ENCODE measurements at places on chromosomes 13 and 19.

- no peak for DNase-seq
Observed at GRCh38 chr13:99340638-99341037, 33.4 kb upstream of the GPR183 start.

- no peak for DNase-seq
Observed at GRCh38 chr19:16927883-16928282, 39.1 kb downstream of the F2RL3 start.

DNA sequence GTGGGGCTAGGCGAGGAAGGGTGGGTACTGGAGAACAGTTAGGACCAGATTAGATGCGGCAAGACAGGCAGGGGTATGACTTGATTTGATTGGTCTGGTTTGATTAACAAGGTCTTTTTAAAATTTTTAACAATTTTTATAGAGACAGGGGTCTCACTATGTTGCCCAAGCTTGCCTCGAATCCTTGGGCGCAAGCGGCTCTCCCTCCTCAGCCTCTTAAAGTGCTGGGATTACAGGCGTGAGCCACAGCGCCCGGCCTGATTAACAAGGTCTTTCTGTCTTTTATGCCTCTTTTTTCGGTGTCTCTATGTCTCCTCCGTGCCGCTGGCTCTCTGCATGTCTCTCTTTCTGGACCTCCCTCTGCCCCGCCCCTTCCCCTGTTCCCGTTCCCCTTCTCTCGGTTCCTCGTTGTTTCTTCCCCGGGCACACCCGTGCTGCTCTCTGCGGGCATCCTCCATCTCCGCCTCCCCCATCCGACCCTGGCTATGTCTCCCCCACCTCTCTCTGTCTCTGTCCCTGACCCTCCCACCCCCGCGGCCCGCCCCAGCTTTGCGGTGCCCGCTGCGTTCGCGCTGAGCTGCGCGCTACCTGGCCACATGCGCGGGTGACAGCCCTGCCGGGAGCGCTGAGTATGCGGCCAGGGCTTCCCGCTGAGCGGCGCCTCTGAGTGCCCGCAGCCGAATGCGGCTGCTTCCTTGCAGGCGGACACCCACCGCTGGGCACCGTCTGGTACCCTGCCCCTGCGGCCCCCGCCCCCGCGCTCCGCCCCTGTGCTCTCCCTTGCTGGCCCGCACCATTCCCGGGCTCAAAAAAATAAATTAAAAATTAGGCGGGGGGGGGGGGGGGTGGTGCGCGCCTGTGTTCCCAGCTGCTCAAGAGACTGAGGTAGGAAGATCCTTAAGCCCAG, 8.1 kb upstream of the SDHAF1 start:
- peak; percentile 11 for DNase-seq

DNA sequence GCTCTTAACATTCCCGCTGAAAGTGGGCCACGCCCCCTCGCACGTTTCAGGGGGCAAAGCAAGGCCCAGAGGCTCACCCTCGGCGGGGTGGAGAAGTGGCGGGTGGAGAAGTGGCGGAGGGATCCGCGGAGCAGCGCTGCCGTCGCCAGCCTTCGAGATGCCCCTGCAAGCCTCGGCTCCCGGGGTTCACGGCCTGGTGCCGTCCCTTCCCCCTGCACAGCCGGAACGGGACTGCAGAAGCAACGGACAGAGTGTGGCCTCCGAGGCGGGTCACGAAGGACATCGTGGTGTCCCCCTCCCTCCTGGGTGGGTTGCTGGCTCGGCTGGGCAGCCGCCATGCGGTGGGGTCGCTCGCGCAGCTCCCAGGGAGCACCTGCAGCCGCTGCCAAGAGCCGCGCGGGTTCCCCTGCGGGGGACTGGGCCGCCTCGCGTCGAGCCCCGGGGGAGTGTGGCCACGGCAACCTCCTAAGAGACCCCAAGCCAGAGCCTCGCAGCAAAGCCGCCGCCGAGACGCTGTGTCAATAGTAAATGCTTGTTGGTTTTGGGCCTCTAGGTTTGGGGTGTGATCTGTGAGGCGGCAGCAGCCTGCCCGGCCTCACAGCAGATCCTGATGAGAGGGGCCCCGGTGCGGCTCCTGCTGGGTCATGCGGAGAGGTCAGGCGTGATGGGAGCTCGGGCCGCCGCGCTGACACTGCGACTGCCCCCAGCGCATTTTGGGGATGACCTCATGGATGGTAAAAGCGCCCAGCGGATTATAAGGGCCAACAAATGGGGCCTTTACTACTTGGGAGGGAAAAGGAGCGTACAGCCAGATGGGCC, 5.5 kb downstream of the TPGS1 start:
- no peak for DNase-seq

DNA sequence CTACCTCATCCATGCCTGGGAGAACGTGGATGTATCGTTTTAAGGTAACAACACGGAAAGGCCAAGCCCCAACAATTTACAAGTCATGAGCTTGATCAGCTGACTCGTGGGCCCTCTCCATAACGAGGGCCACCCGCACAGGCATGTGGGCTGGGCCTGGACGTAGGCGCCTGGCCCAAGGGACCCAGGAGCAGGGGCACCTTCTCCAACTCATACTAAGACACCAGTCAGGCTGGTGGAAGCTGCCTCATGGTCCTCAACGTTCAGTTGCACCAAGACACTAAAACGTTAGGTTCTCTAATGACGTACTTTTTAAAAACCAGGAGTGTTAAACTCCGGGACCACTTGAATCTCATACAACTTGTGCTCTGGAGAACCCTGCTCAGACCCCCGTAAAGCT, 21.8 kb upstream of the EIF3G start:
- no peak for DNase-seq

Measured in CD4-positive, alpha-beta memory T cell (primary cell).